ENCODE measurements at places on chromosomes 11 and 22.

DNA sequence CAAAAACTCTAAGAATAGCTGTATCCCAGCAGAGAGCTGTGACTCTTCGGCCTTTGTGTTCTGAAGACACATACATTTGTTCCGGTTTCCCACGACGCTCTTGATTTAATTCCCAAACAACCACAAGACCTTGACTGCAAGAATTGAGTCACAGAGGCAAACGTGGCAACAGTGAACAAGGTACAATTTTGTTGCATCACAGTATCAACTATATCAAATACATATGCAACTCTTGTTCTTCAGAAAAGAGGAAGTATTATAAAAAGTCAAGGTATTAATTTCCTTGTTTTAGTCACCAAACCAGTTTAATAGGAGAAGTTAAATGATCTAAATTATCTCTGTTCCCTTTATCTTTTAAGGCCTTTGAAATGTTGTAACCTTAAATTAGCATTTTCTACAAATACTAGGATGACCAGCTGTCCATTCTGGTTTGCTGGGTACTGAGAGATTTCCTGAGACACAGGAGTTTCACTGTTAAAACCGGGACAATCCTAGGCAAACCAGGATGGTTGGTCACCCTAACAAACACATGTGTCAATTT is 11.1 kb downstream of the HPS5 start:
- DNase-seq = no peak

GRCh38 chr11:131467645-131468394 is 97.4 kb downstream of the NTM start:
- no peak for DNase-seq

- no peak for DNase-seq
Observed at GRCh38 chr22:24827296-24827695, 21.3 kb downstream of the SGSM1 start.

DNA sequence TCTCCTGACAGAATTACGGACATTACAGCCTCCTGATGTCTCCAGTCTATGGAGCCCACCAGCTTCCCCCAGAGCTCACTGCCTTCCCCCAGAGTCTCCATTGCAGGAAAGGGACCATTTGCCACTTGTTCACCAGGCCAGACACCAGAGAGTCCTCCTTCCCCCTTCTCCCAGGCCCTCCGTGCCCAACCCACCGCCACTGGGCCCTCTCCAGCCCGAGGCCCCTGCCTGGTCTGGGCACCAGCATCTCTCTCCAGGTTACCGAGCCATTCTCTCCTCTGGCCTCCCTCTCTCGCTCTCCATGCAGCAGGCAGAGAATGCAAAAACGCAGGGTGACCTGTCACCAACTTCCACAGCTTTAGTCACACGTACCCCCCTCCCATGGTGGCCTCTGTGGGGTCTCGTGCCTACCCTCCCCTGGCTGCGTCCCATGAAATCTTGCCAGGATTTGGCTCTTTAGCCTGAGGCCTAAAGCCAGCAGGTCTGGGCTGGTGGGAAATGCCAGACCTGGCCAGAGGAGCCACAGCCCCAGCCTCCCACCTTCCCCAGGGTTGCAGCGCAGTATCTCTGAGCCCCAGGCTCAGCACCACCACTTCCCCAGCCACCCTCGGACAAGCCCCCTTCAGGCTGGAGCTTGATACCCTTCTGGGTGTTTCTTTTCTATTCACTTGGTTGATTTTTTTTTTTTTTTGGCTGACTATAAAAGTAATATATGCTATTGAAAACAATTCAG is 6.8 kb upstream of the SERPINH1 start:
- no peak for DNase-seq

DNA sequence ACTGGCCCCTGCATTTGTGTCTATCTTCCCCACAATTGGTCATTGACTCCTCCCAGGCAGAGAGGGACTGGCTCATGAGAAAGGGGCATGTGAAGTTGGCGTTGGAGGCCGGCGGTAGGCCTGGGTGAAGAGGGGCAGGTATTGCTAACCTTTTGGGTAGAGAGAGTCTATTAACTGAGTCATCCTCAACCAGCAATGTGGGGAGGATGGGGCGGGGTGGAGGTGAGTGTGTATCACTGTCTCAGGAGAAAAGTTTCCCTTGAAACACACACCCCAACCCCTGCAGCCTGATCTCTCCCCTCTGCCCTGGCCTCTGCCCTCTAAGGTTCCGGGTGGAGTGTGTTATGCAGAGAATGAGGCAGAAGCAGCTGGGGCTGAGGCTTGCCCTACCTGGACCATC is 60.1 kb upstream of the PHF21B start:
- DNase-seq = peak; percentile 19

- no peak for DNase-seq
Observed at GRCh38 chr11:121464352-121464946, 11.7 kb upstream of the SORL1-AS1 start.

GRCh38 chr22:41891407-41891806 is 23.5 kb downstream of the SHISA8 start:
- DNase-seq = no peak

- no peak for DNase-seq
Observed at GRCh38 chr11:85960678-85961077, 105.5 kb downstream of the CCDC83 start.

DNA sequence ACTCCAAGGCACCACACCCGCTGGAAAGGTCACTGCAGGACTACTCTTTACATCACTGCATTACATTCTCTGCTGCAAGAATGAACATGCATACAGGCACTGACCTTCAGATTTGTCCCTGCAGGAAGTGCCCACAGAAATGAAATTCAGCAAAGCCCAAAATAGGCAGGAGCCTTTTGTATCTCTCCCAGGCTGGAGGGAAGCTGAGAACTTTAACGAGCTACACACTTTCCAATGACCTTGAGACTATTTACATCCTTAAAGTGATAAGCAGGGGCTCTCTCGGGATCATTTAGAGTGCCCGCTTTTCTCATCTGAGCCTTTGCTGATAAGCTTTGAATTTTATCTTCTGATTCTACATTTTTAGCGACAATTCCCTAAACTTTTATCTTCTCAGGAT is 12.5 kb downstream of the FEZ1 start:
- no peak for DNase-seq

GRCh38 chr11:73372375-73372993 is 3.7 kb upstream of the RELT start:
- DNase-seq = no peak

- no peak for DNase-seq
Observed at GRCh38 chr11:90947930-90948329, 725.1 kb upstream of the CHORDC1 start.

DNA sequence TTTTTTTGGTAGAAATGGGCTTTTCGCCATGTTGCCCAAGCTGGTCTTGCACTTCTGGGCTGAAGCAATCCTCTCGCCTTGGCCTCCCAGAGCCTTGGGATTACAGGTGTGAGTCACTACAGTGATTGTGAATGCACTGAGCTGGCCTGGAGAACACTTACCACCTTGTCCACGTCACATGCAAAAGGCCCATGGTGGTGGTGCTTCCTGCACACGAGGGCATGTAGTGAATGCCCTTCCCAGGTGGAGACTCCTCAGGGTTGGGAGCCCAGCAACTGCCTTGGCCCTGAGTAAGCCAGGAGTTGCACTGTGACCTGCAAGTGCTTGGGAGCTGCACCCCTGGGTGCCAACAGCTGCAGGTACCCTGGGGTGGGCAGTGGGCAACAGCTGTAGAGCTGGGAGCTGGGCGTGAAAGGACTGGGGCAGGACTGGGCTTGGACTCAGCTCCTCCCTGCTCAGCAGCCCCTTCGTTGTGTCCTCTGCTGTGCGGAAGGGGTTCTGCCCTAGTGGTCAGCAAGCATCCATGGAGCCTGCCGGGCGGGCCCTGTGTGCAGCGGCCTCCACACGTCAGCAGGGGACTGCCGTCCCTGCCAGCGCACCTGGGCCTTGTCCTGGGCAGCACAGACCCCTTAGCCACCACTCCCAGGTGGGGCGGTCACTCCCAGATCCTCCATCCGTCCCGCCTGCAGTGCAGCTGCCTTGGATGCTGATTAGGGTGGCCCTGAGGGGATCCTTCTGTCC is 9.3 kb upstream of the ADORA2A start:
- DNase-seq = no peak

GRCh38 chr22:37686002-37686982 is at the start of gene NOL12:
Gene NOL12, plus strand, starts transcription at chr22:37686343. Its CDS starts 50 bp downstream, at chr22:37686393.
- DNase-seq = peak; percentile 45

- DNase-seq = no peak
Observed at GRCh38 chr11:124868331-124869274, 3.4 kb downstream of the ROBO3 start.

DNA sequence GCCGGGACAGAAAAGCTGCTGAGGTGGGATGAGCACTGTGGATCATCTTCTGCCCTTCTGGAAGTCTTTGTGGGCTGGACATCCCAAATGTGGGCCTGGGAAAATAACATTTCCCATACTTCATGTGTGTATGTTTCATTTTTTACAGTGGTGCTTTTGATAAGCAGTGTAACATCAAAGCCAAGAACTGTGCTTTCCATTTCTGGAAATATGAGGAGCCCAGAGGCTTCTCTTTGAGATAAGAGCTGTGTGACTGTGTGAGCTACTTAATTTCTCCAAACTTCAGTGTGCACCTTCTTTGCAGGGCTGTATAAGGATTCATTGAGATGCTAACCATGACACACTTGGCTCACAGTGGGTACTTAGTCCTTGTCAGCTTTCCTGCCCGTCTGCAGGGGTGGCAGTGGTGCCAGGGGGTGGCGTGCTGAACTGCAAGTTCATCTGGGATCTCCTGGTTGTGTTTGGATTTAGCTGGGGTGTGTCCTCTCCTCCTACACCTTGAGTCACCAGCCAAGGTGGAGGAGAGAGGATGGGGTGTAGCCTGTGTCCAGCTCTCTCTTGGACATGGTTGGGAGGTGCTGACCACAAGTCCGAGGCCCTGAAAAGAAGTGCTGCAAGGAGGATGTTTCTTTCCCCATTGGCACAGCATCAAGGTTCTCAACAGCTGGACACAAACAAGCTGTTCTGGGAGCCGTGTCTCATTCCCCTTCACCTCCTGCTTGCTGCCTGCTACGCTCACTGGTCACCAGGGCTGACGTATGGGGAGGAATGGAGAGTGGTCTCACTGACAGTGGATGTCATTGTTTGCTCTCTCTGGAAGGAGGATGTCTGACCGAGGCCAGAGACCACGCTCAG is 139.4 kb downstream of the TEAD1 start:
- DNase-seq = no peak

GRCh38 chr11:72621008-72621610 is 53.1 kb downstream of the PDE2A start:
- DNase-seq = no peak

- DNase-seq = no peak
Observed at GRCh38 chr11:45108070-45109064, 38.1 kb upstream of the PRDM11 start.

GRCh38 chr11:8477680-8478079 is 116.3 kb downstream of the STK33 start:
- DNase-seq = no peak

DNA sequence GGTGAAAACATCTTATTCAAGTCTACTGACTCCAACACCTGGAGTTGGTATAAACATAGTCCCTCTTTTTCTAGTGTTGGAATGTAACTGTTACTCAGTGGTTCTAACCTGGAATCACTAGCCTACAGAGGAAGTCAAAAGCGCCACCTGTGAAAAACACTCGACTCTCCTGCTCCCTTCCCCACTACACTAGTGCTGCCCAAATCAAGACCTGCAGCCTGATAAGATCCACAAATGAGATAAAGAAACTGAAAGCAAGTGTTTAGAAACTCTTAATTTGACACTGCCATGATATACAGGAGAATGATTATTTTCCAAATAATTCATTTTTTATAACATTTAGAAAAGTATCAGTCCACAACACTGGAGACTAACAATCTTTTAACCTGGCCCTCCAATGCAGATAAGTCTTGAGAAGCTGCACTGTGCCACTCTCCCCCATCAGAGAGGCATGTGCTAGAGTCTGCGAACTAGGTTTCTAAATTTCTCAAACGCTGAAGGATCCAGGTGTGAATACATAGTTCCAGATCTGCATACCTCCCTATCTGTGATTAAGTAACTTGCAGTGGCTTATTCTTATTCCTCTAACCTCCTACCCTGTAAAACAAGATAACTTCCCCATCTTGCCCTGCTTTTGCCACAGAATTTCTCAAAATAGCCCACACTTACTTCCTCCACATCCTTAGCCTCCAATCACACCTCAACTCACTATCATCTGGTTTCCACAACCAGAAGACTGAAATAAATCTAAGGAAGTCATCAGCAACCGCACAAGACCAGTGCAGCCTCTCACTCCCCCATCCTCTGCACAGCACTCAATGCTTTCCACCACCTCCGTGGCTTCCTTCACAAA is 88.1 kb downstream of the RRAS2 start:
- DNase-seq = no peak

DNA sequence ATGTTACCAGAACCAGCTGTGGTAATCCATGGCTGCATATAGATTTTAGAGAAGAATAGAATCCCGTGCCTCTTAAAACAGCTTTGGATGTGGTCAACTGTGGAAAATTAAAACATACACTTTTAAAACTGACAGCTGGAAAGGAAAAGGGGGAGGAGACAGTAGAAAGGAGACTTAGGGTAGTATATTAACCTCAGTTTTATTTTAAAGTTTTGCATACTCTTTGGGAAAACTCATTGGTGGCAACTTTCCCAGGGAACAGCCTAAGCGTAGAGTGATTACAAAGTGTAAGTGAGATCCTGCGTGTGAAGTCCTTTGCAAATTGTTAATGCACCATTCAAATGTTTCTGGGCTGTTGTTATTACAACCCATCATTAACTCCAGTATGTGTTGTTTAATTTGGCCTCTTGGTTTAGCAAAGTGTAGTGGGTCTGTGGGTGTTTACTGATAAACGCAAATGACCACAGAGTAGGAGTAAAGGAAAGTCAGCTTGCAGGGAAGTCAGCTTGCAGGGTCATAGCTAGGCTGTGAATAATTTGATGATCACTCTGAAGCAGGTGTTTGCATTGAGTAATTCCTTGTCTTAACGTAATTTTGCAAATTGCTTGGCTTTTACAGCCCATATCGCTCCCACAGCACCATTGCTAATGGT is 88.0 kb upstream of the DBX1 start:
- DNase-seq = no peak

DNA sequence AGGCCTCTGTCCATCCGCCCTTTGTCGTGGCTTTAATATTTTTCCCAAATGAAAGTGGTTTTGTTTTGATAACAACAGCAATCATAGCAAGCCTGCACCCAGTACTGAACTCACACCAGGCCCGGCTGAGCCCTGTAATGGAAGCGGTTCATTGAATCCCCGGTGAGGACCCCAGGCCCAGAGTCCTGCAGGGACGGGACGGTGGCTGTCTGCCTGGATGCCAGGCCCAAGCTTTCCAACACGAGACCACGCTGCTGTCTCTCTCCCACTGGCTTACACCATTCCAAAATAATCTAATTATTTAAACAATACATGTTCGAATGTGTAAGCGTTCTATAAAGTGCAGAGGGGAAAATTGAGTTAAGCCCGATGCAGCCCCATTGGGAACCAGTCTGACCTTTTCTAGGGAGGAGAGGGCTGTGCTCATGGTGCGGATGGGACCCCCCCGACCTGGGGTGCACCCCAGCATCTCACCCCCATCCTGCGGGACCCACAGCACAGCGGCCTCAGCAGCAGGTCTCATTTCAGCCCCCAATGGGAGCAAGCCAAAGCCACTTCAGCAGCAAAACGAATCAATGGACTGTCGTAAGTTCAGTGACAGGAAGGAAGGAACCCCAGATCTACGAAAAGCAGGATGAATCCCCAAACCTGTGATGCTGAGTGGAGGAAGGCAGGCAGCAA is 1046.9 kb downstream of the BRD1 start:
- DNase-seq = no peak
